ENCODE measurements at places on chromosomes 1 and 21.

DNA sequence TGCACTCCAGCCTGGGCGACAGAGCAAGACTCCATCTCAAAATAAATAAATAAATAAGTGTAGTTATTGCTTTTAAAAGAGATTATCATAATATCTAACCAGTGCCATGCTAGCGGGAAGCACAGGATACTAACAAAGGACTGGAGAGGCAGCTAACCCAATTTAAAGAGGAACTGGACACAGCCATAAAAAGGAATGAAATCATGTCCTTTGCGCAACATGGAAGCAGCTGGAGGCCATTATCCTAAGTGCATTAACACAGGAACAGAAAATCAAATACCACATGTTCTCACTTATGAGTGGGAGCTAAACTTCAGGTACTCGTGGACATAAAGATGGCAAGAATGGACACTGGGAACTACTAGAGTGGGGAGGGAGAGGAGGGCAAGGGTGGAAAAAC is 54.9 kb downstream of the TM2D1 start:
- no peak for DNase-seq

- DNase-seq = no peak
Observed at GRCh38 chr1:33970148-33970825, 106.4 kb downstream of the HMGB4 start.

DNA sequence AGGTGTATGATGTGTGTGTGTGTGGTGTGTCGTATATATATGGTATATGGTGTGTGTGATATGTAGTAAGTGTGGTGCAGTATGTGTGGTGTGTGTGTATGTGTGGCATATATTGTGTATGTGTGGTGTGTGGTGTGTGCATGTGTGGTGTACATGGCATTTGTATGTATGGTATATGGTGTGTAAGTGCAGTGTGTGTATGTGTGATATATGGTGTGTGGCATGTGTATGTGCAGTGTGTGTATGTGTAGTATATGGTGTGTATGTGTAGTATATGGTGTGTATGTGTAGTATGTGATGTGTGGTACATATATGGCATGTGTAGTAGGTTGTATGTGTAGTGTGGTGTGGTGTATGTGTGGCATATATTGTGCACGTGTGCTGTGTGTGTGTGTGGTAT is 74.9 kb downstream of the OLFML3 start:
- DNase-seq = no peak

GRCh38 chr1:29793101-29793546 is 556.8 kb downstream of the PTPRU start:
- DNase-seq = peak; percentile 50

DNA sequence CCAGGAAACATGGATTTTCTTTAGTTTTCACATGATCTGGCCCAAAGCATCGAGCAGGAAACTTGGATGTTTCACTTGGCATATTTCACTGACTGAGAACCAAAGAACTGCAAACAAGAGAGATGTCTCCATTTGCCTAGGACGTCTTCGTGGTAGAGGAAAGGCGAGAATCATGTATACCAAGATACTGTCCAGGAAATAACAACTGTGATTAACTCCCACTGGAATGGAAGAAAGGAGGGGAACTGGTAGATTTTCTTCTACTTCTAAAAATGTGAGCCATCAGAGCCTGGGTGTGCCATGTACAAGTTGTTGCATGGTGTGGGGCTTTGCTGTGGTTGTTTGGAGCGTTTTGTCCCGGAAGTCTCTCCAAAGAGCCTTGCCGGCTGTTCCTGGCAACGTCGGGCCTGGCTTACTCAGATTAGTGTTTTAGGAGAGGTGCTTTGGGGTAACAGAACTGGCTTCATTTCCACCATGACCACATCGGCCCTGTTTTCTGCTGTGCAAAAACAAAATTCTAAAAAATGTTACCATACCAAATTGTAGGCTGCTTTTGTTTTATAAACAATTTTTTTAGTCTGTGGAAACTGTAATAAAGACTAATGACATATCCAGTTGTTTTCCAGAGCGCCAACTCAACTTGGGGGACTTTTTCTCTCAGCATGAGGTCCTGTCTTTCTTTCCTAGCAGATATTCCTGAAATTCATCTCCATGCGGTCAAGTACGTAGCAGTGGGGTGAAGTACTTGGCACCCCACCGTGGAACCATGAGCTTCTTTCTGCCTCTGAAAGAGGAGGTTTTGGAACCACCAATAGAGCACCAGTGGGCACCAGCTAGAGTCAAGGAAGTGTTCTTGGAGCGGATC is 118.3 kb downstream of the TM2D1 start:
- no peak for DNase-seq

DNA sequence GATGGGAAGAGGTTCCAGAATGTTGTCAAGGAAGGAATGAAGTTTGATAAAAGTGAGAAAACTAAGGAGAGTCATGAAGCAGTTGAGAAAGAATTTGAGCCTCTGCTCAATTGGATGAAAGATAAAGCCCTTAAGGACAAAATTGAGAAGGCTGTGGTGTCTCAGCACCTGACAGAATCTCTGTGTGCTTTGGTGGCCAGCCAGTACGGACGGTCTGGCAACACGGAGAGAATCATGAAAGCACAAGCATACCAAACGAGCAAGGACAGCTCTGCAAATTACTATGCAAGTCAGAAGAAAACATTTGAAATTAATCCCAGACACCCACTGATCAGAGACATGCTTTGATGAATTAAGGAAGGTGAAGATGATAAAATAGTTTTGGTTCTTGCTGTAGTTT is 142.8 kb downstream of the CDC7 start:
- no peak for DNase-seq

GRCh38 chr1:75328691-75329090 is 194.5 kb downstream of the LHX8 start:
- DNase-seq = no peak

GRCh38 chr1:10649517-10650201 is 146.8 kb downstream of the CASZ1 start:
- no peak for DNase-seq

DNA sequence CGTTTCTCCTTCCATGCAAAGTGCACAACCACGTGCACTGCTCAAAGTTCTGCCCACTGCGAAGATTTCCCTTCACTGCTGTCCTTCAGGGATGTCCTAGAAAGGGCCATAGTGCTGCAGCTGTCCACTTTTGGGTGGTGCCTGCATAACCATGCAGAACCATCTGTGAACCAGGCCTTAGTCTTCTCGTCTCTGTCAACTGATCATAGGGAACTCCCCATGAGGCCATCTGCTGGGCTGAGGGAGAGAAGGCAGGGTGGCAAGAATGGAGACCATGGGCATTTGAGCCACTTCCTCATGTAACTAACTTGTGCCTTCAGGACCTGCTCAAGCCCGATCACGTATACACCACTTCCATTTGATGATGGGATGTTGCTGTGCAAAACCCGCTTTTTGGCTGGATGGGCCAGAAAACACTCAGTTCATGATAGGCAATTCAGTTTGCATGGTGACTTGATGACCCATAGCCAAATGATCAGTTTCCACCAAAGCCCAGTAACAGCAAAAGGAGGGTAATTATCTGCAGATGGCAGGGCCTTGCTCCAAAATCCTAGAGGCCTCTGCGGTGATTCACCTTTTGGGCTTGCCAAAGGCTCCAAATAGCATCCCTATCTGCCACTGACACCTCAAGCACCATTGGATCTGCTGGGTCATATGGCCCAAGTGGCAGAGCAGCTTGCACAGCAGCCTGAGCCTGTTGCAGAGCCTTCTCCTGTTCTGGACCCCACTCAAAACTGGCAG is 9.5 kb downstream of the ST6GALNAC5 start:
- DNase-seq = no peak

DNA sequence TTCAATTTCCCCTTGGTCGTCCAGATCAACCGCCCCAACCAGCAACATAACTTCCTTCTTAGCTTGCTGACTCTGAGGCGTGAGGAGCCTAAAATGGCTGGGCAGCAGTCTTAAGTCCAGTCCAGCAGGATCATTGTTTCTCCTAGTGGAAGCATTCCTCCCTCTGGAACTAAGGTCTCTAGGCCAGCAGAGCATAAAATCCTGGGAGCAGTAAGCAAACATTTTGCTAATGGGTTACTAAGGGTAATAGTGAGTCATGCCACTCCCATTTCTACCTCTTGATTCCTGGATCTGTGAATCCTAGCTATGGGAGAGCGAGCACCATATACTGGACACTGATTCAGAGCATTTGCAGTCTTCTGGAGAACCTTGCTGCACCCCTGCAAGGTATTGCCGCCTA is 59.9 kb downstream of the ADSS2 start:
- no peak for DNase-seq

GRCh38 chr1:160488347-160489058 is 34.6 kb downstream of the SLAMF6 start:
- no peak for DNase-seq

DNA sequence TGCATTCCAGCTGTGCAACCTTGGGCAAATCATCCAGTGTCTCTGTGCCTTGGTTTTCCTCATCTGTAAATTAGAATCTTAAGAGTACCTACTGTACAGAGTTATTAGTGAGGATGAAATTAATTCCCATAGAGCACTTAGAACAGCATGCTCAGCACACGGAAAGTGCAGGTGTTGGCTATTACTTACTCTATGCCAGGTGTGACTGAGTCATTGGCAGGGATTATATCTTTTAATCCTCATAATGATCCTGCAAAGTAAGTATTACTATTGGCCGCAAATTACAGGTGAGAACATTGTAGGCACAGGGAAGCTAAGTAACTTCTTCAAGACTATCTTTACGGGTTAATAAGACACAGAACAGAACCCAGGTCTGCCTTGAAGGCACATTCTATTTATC is 6.3 kb upstream of the UBE2U start:
- no peak for DNase-seq

GRCh38 chr1:33725037-33725436 is 138.8 kb upstream of the HMGB4 start:
- no peak for DNase-seq

GRCh38 chr1:41572224-41572623 is 87.7 kb upstream of the EDN2 start:
- DNase-seq = no peak

DNA sequence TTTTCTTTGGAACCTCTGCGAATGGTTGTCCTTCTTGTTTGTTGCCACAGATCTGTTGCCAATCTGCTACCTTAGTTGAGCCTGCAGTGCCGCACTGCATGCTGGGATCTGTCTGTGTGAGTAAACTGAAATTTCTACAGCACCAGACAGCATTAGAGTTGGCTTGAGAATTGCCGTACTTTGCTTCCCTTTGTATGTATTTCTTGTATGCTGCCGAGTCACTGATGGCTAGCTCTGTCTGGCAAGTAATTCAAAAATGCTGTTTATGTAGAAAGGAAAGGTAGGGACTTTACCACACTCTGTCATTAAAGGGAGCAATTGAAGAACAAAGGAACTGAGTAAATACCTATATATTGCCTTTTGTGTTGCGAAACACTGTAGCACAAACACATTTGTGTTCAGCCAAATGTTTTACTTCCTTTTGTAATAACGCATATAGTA is 857.4 kb downstream of the USP25 start:
- DNase-seq = no peak

DNA sequence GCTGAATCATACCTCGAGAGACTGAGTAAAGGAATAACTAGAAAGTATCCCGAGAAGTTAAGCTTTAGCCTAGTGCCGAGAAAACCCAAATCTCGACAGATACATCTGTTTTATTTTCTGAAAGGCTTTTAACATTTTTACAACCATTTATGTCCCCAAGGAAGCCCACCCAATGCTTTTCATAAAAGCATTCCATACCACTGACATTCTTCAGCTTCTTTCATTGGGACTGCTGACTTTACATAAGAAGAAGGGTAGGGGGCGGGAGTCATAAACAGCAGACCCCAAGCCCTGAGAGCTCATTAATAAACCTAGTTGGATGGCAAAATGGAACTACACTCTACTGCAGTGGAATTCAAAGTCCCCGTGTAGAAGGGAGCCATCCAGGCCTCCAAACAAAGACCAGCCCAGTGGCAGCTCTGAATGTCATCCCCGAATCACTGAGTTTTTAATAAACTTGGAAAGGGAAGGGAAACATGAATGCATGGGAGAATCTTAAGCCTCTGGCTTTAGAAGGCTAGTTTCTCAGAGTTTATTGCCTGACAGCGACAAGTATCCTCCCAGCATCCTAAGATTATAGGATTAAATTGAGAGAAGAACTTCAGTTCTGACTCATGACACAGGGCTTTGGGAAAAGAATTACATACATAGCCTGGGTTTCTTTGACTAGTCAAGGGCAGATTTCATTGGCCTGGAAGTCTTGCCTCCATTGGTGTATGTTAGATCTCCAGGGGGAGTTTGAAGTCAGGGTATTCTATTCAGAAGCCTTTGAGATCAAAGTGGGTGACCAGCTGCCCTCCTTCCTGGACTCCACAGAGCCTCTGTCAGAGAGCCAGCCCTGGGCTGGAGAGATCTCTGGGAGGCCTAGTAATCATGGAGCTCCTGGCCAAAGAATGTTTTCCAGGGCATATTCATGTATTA is 3.7 kb downstream of the ATF3 start:
- no peak for DNase-seq

DNA sequence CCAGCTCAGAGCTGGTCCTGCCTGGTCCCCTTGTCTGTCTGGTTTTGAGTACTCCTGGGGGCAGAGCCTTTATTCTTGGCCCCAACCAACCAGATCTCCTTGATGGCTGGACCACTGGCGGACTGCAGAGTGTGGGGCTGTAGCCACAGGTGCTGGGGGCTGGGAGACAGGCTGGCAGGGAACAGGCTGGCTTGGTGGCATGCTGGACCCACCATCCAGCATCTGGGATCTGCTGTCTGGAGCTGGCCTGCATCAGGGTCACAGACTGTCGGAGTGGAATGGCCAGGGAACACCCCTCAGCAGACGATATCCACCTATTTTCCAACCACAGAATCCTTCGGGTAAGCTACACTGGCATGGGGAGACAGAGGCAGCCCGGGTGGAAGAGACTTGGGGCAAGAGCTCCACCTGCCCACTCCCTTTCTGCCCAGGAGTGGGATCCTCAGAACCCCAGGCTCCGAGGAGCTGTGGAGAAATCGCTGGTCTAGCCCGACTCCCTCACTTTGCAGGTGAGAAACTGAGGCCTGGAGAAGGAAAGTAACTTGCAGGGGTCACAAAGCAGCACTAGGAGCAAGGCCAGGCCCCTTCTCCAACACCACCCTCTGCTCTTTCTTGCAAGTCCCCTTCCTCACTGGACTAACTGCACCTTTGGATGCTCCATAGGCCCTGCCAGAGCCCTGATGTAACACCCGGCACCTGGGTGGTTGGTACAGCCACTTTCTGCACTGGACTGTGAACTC is 40.6 kb downstream of the TNNT2 start:
- DNase-seq = no peak

GRCh38 chr21:34552360-34553098 is 40.5 kb upstream of the KCNE1 start:
- DNase-seq = no peak

GRCh38 chr21:37710546-37711285 is 205.5 kb downstream of the KCNJ6 start:
- no peak for DNase-seq

- no peak for DNase-seq
Observed at GRCh38 chr1:61322769-61323168, 240.4 kb downstream of the NFIA start.

All from stimulated activated CD4-positive, alpha-beta T cell treated with anti-CD3 and anti-CD28 coated beads, TNF-alpha, amount 100 ng/mL, for 48 hours (primary cell).